NCI-H1417 treated with DMSO at 0.1 percent for 48 hours (cell line): ENCODE measurements at places on chromosomes 4 and X.
A peak's percentile ranks its signal among the peaks of the same experiment; 100 is the strongest.

GRCh38 chrX:72243472-72243871, 4.6 kb upstream of the ERCC6L start:
- no peak for DNase-seq

- DNase-seq, result no peak
Measured at GRCh38 chrX:134374294-134374693, 85.7 kb upstream of the HPRT1 start.

DNA sequence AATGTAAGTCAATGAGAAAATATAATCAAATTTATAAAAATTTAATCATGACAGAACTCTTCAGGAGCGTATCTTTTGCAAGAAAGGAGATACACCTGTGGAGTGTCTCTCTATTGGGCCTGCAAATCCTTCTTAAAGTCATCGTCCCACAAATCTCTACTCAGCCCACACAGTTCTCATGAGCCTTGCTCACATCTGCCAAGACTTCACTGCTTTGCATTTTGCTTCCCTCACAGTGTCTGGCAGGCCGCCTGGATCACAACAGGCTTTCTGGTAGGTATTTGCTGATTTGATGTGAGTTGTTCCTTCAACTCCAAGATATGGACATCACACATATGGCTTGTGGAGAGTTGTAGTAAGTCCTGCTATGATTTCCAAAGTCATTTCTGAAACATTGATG, 183.1 kb upstream of the ARX start:
- DNase-seq, result no peak

GRCh38 chr4:76585897-76586360, 150.9 kb downstream of the SHROOM3 start:
- peak; percentile 67 for DNase-seq

GRCh38 chrX:41718481-41719235, 5.3 kb upstream of the GPR82 start:
- DNase-seq, result no peak

- no peak for DNase-seq
Measured at GRCh38 chr4:42234817-42235216, 82.4 kb upstream of the BEND4 start.

GRCh38 chrX:2574271-2574670, 73.5 kb upstream of the DHRSX start:
- no peak for DNase-seq
